Activated naive CD8-positive, alpha-beta T cell treated with anti-CD3 and anti-CD28 coated beads for 36 hours (primary cell): ENCODE measurements at places on chromosomes 1 and 21.
A peak's percentile ranks its signal among the peaks of the same experiment; 100 is the strongest.

DNA sequence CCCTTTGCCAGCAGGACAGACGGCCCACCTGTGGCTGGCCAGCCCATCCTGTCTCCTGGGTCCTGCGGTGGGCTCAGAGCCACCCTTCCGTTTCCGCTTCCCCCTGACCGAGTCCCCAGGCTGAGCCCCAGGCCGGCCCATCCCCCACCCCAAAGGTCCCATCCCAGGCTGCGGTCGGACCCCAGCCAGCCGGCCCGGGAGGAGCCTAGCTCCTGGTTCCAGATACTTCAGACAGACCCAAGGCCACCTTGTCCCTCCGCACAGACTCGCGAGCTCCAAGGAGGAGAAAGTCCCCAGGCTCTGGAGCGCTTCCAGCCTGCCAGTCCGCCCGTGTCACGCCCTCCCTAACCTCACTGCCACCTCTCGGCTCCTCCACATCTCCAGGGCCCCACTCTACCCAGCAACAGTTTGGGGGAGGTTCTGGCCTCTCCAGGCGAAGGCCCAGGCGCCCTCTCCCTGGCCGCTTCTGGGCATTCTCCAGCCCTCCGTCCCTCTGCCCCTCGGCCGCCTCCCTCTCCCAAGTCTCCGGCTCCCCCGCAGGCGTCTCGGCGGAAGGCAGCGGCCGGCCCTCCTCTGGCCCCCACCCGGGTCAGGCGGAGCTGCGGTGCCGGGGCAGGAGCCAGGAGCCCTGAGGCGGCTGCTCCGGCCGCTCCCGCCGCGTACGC is 835 bp downstream of the LRRN2 start:
- H3K4me1 ChIP-seq: peaks cover 8% of the 10 kb centered on the region
- H3K4me3 ChIP-seq: peak overlapping the region; percentile 63
- H3K27ac ChIP-seq: no peak overlapping the region
- no peak for DNase-seq

- H3K36me3 ChIP-seq: peaks cover 7% of the 10 kb centered on the region
- no peaks in the 10 kb centered on the region for H3K27me3 ChIP-seq
- no peak overlapping the region for H3K27ac ChIP-seq
- no peak for DNase-seq
- H3K4me1 ChIP-seq: no peaks in the 10 kb centered on the region
- no peak overlapping the region for H3K4me3 ChIP-seq
These were observed 62.3 kb downstream of the GON4L start for GRCh38 chr1:155794605-155795245.

DNA sequence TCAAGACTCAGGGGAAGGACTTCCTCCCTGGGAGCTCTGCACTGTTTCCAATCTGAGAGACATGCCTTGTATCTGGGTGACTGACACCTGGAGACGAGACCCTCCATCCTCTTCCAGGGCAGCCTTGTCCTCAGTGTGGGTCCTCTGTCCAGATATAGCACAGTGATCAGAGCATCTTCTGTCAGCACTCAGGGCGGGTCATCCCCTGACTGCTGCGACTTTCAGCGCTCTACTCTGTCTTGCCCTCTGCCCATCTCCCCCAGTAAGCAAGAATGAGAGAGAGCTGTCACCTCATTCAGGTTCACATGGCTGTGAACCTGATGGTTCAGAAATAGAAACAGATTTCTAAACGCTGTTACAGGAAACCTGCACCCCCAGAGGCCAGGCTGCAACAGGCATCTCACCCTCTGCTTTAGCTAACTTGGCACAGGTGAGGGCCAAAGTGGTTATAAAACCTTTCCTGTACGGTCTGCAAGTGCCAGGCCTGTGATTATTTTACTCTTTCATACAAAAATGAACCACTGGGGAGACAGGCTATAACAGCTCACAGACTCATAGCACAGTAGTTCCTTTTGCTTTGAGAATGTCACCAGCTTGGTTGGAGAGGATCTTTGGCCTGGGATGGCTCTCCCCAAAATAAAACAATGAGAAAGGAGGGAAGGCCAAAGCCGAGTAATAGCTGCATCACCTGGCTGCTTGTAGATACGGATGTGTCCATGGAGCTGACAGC is 11.4 kb upstream of the TENT5C start:
- no peak for DNase-seq
- H3K27ac ChIP-seq: no peak overlapping the region
- no peaks in the 10 kb centered on the region for H3K4me1 ChIP-seq
- H3K27me3 ChIP-seq: no peaks in the 10 kb centered on the region
- no peaks in the 10 kb centered on the region for H3K36me3 ChIP-seq

GRCh38 chr21:33940881-33941245 is 25.3 kb upstream of the ATP5PO start:
- H3K27ac ChIP-seq: peak overlapping the region; percentile 8
- H3K36me3 ChIP-seq: peaks cover 55% of the 10 kb centered on the region
- no peak for DNase-seq

GRCh38 chr1:21857840-21858670 is 46.0 kb downstream of the LDLRAD2 start:
- peaks cover 7% of the 10 kb centered on the region for H3K36me3 ChIP-seq
- H3K27me3 ChIP-seq: no peaks in the 10 kb centered on the region
- peaks cover 2% of the 10 kb centered on the region for H3K4me1 ChIP-seq
- no peak for DNase-seq

DNA sequence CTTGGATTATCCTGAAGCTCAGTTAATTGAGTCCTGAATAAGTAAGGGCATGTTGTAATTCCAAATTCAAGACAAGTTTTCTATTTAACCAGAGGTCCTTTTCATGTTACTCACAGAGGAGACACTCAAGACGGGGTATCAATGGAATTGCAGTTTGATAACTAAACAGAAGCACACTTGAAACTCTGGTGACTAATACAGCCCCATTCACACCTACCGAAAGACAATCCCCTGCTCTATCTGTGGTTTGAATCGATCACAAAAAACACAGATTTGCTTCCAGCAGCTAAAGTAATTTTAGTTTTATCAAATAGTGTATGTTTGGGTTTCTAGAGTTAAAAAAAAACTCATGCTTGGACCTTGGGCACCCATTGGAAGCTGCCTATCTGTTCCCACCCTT is 60.4 kb downstream of the TEX35 start:
- DNase-seq: no peak
- H3K36me3 ChIP-seq: no peaks in the 10 kb centered on the region
- H3K4me1 ChIP-seq: peaks cover 4% of the 10 kb centered on the region
- no peak overlapping the region for H3K4me3 ChIP-seq

DNA sequence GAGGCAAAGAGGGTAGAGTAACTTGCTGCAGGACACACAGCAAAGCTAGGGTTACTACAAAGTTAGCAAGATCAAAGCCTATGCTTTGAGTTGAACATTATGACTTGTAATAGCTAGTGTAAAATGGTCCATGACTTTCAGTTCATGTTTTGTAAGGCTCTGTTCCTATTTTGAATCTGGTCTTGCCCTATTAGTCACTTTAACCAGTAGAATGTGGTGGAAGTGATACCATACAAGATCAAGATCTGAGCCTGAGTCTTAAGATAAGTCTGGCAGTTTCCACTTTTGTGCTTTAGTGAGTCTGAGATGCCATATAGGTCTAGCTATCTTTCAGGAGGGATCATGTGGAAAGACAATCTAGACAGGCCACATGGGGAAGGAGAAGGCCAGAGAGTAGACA is 282.1 kb upstream of the BRINP3 start:
- no peaks in the 10 kb centered on the region for H3K4me1 ChIP-seq
- no peak overlapping the region for H3K4me3 ChIP-seq
- H3K36me3 ChIP-seq: no peaks in the 10 kb centered on the region

GRCh38 chr1:34175744-34176143 is 963 bp upstream of the C1orf94 start:
- peak overlapping the region; percentile 45 for H3K27ac ChIP-seq
- H3K36me3 ChIP-seq: no peaks in the 10 kb centered on the region
- H3K27me3 ChIP-seq: peaks cover 62% of the 10 kb centered on the region
- DNase-seq: no peak

DNA sequence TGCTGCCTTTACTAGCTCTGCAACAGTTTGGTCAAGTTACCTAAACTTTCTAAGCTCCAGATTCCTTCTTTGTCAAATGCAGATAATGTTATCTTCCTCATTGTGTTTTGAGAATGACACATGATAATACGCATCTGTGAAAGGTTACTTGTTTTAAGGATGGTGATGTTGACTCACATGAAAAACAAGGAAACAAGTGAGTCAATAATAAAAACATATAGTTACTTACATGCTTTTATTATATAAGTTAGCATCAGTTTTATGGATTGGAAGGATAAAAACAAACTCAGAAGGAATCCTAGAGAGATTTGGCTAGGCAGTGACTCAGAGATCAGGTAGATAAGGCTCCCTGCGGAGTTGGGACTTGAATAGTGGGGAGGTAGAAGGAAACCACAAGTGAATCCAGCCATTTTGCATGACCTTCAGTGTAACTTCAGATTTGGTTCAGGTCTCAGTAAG is 144.6 kb downstream of the LMO4 start:
- no peaks in the 10 kb centered on the region for H3K27me3 ChIP-seq
- no peak overlapping the region for H3K27ac ChIP-seq
- no peaks in the 10 kb centered on the region for H3K4me1 ChIP-seq
- no peak overlapping the region for H3K4me3 ChIP-seq
- no peaks in the 10 kb centered on the region for H3K36me3 ChIP-seq
- no peak for DNase-seq

DNA sequence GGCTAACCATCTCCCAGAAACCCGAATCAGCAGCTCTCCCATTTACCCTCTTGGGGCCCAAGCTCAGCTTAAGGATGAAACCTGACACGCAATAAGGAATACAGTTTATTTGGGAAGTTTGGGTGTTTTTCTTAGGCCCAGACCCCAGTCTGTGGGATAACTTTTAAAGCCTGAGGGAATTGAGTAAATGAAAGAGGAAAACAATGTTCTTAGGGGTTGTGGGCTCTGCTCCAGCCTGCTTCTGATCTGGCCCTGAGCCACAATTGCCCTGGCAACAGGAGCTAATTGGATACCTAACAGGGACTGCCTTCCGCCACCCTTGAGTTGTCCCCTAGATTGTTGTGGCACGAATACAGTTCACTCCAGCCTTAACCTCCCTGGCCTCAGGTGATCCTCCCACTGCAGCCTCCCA is 20.1 kb downstream of the DYRK3 start:
- no peak for DNase-seq
- no peaks in the 10 kb centered on the region for H3K36me3 ChIP-seq
- H3K4me1 ChIP-seq: peaks cover 12% of the 10 kb centered on the region
- H3K4me3 ChIP-seq: no peak overlapping the region
- H3K27me3 ChIP-seq: peaks cover 43% of the 10 kb centered on the region

GRCh38 chr1:87224201-87224600 is 104.5 kb upstream of the LMO4 start:
- H3K36me3 ChIP-seq: no peaks in the 10 kb centered on the region
- no peak overlapping the region for H3K27ac ChIP-seq
- H3K27me3 ChIP-seq: peaks cover 4% of the 10 kb centered on the region
- H3K4me3 ChIP-seq: no peak overlapping the region
- no peak for DNase-seq
- no peaks in the 10 kb centered on the region for H3K4me1 ChIP-seq

- no peak overlapping the region for H3K27ac ChIP-seq
- no peak overlapping the region for H3K4me3 ChIP-seq
- H3K27me3 ChIP-seq: no peaks in the 10 kb centered on the region
- H3K4me1 ChIP-seq: no peaks in the 10 kb centered on the region
- no peak for DNase-seq
These were observed 116.1 kb downstream of the ATP5PO start for GRCh38 chr21:33799378-33800090.

- peaks cover 10% of the 10 kb centered on the region for H3K4me1 ChIP-seq
- DNase-seq: no peak
- peaks cover 1% of the 10 kb centered on the region for H3K36me3 ChIP-seq
These were observed 621.9 kb downstream of the NPHP4 start for GRCh38 chr1:5370311-5370710.

GRCh38 chr1:92804721-92805201 is 19.9 kb upstream of the EVI5 start:
- no peak for DNase-seq
- H3K27me3 ChIP-seq: peaks cover 7% of the 10 kb centered on the region
- peaks cover 4% of the 10 kb centered on the region for H3K4me1 ChIP-seq
- H3K27ac ChIP-seq: no peak overlapping the region
- no peaks in the 10 kb centered on the region for H3K36me3 ChIP-seq
- H3K4me3 ChIP-seq: no peak overlapping the region

GRCh38 chr1:41328780-41329640 is 32.2 kb upstream of the FOXO6 start:
- H3K27ac ChIP-seq: no peak overlapping the region
- DNase-seq: no peak
- no peak overlapping the region for H3K4me3 ChIP-seq
- H3K36me3 ChIP-seq: no peaks in the 10 kb centered on the region
- H3K27me3 ChIP-seq: no peaks in the 10 kb centered on the region
- no peaks in the 10 kb centered on the region for H3K4me1 ChIP-seq

DNA sequence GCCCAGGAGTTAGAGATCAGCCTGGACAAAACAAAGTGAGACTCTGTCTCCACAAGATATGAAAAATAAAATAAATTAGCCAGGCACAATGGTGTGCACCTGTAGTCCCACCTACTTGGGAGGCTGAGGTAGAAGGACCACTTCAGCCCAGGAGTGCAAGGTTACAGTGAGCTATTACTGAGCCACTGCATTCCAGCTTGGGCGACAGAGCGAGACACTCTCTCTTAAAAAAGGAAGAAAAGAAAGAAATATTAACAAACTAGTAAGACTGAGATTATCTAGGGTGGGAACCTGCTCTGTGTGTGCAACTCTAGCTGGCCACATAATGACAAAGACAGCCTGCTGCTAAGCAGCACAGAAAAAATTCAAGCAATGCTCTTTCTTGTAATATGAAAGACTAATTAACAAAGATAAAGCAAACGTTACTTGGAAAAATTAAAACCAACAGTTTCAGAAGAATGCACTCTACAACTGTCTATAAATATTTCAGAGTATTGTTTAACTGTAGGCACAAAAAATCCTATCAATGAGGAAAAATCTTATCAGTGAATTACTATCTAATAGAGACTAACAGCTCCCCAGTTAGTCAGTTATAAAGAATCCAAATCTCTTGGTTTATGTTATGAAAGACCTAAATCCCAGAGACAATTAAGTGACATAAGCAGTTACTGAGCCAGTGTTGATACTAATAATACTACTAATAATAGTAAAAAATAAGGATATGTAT is 74.5 kb downstream of the ENAH start:
- H3K36me3 ChIP-seq: no peaks in the 10 kb centered on the region
- H3K4me1 ChIP-seq: peaks cover 6% of the 10 kb centered on the region
- H3K4me3 ChIP-seq: no peak overlapping the region
- DNase-seq: no peak
- H3K27me3 ChIP-seq: no peaks in the 10 kb centered on the region
- no peak overlapping the region for H3K27ac ChIP-seq

DNA sequence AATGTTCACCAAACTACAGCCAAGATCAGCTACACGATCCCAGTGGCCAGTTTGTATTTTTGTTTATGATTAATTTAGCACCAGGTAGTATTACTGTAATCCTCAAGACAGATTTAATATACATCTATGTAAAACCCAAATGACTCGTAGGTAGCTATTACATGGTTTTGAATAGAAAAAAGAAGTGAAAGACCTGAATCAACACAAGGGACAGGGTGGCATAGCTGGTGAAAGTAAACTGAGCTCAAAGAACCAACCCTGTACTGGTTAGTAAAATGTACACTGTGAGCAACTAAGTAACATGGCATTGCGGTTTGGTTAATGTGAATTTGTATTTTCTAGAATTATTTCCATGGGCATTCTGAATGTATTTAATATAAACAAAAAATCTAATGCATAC is 8.8 kb downstream of the GPATCH2 start:
- no peak overlapping the region for H3K4me3 ChIP-seq
- H3K27ac ChIP-seq: no peak overlapping the region
- peaks cover 22% of the 10 kb centered on the region for H3K36me3 ChIP-seq
- H3K4me1 ChIP-seq: peaks cover 33% of the 10 kb centered on the region
- DNase-seq: no peak

GRCh38 chr1:167165948-167166689 is 54.6 kb upstream of the POU2F1 start:
- H3K4me3 ChIP-seq: no peak overlapping the region
- DNase-seq: no peak
- H3K27me3 ChIP-seq: peaks cover 36% of the 10 kb centered on the region
